ENCODE measurements at places on chromosomes 3 and 15.

GRCh38 chr15:71921191-71921590, 110.8 kb downstream of the NR2E3 start:
- no peak for DNase-seq

DNA sequence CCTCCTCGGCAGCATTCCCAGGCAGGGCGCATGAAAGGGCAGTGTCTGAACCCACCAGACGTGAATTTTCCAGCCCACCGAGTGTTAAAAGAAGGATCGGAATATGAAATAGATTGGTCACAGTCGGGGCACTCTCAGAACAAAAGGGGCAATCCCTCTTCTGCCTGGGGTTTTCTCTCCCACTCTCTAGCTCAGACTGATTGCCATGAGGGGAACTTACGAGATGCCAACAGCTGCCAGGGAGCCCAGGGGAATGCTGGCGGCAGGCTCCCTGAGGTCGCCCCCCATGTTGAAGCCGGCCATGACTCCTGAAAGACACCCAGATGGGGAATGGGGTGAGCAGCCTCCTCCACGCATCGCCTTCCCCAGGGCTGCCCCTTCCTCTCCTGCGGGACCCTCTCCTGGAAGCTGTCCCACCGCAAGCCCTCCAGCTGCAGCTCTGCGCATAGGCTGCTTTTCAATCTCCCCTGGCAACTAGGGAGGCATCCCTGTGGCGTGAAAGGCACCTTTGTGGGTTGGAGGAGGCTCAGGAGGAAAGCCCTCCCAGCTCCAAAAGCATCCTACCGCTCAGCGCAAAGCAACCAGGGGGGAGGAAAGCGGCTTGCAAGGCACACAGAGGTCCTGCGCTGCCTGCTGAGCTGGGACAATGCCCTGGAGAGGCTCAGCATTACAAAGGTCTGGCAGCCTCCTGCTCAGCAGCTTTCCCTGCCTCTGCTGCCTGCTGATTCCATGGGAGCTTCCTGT, 64.8 kb upstream of the HEG1 start:
- no peak for DNase-seq

DNA sequence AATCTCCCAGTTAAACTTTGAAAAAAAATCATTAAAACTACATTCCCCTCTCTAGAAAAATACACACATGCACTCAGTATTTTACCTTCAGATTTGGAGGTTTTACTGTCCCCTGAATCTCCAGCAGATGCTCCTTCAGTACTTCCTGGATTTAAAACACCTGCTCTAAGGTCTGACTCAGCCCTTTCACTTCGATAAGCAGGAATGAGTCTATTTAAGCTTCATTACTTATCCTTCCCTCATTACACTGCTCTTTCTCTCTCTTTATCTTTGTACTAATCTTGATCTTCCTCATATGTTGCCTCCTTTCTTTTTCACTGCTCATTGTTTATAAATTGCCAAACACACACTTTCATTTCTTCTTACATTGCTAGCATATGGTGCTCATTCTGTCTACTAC, 443.9 kb downstream of the DIPK2A start:
- no peak for DNase-seq

GRCh38 chr3:126463521-126463920, 12.2 kb downstream of the ZXDC start:
- no peak for DNase-seq

GRCh38 chr3:191415566-191415965, 45.4 kb upstream of the PYDC2 start:
- no peak for DNase-seq

DNA sequence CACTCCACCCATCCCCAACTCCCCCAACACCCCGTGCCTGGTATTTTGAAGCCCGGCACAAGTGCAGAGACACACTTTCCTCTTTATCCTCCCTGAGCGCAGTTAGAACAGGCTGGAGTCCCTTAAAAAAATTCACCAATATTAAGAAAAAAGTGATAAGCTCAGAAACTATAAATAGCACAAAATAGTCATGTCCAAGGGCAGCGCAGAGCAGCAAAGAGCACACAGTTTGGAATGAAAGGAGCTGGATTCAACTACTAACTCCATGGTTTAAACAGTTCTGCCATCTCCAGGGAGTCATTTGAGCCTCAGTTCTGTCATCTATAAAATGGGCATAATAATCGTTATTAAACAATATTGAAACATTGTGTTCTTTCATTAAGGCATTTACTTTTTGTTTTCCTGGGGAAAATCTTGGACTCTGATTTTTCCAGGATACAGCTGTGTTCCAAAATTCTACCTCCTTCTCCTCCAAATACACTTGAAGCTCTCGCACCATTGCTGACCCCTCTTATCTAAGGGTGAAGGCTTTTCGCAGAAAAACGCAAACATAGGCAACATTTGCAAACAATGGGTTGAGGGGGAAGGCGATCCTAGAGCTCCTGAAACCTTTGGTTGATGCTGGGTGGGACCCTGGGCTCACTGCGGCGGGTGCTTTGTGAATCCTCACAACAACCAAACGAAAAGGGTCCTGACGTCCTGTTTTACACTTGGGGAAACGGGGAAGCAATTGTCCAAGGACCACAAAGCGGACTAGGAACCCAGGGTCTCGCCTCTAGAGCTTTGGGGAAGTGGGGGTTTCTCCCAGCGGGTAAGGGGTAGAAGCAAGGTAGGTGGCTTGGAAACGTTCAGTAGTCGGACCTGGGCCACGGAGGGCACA, 41.8 kb downstream of the EPHB3 start:
- no peak for DNase-seq

GRCh38 chr3:182182531-182182968, 470.8 kb downstream of the SOX2 start:
- peak; percentile 87 for DNase-seq

DNA sequence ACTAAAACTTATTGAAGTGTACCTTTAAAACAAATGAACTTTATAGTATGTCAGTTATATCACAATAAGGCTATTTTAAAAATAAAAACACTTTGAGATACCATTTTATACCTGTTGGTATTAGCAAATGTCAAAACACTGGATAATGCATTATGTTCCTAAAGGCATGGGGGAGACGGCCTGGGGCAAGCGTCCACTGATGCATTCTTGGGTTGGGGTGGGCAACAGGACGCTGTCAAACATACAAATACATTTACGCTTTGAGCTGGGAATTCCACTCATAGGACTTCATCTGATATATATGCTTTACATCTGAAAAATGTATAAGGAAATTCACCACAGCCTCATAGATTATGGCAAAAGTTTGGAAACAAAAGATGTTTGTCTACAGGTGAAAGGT, 7.6 kb upstream of the GATA2 start:
- no peak for DNase-seq

DNA sequence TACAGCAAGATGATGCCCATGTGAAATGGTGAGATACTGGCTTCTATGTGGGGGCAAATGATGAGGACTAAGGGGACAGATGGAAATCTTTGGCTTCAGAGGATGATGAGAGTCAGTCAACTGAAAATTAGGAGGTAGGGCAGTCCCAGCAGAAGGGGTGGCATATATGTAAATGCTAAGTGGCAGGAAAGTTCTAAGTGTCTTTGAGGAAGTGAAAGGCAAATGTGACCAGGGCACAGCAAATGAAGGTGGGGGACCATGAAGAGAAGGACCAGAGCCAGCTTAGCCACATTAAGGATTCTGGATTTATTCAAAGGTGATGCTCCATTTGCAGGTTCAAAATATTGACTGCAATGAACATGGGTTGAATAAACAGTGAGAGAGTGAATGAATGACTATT, 29.2 kb upstream of the LIMD1 start:
- DNase-seq, result no peak

DNA sequence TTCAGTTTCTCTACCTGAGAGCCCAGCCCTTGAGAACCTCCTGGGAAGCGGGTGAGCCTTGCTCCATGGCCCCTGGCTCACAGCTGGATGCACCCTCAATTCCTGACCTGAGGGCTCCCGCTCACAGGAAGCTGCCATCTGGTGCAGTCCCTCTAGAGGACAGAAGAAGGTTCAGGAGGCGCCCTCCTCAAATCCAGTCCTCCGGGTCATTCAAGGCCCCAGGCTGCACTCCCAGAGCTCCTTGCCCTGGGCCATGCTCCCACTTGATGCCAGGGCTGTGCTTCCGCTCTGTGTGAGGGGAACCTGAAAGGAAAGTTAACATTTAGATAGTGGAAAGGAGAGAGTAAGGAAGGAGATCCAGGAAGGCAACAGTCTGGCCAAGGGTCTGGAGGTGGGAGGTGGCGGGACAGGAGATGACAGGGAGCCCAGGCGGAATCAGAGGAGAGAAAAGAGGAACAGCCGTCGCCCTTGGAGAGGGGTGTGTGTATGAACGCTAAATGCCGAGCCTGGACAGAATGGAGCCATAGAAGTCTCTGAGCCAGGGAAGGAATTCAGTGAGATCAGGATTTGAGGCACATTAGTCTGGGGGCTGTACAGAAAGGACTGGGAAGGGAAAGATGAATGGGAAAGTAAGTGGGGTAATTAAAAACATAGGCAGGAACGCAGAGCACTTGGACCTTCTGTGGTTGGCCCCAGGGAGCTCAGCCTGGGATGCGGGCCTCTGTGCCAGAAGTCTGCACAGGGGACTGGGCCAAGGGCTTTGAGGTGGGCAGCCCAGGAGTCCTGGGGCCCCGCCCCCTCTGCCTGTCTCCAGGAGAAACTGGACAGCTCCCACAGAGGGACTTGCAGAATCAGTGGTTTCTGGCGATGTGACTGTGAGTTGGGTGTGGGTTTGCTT, 26.1 kb downstream of the TBC1D21 start:
- no peak for DNase-seq

DNA sequence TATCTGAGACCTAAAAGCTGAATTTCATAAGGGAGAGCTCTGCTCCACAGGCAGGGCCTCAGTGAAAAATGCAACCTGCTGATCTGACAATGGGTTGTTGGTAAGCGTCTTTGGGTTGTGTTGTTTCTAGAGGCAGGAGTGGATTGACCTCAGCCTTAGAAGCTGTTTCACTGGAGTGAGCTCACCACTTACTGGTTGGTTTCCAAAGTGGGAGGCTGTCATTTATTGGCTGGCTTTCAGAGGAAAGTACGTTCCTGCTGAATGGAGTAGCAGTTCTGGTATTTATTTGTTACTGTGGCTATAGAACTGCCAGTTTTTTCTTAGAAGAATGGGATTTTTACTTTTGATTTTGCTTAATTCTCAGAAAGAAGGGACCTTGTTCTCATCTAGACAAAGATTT, 29.3 kb upstream of the COL6A5 start:
- no peak for DNase-seq

DNA sequence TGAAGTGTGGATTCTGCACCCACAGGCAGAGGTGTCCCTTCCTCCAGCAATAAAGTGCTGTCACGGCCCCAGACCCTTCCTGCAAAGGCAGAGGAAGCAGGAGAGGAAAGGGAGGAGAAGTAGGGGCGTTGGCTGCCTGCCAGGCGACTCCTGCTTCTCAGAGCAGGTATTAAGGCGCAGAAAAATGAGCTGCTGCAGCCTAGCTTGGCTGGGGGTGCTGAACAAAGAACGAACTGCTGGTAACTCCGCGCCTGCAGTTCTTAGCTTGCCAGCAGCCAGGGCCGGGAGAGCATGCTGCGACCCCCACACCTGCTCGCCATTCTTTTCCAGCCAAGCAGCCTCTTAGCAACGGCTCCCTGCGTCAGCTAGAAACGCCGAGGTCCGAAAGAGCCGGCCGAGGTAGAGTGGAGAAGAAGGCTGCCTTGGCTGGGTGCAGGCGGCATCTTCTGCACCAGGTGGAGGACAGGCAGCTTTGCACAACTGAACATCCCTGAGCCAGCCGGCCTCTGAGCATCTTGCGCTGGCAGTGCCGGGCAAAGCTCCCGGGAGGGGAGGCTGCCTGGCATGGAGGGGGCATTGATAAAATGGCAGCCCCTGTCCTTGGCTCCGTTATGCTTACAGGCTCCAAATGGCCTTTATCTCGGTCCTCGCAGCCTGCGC, 296.0 kb downstream of the MEX3B start:
- DNase-seq, result no peak
